D721Med (cell line): ENCODE measurements at places on chromosomes 16 and 17.

GRCh38 chr16:11561856-11562255, 24.9 kb downstream of the LITAF start:
- DNase-seq: no peak

DNA sequence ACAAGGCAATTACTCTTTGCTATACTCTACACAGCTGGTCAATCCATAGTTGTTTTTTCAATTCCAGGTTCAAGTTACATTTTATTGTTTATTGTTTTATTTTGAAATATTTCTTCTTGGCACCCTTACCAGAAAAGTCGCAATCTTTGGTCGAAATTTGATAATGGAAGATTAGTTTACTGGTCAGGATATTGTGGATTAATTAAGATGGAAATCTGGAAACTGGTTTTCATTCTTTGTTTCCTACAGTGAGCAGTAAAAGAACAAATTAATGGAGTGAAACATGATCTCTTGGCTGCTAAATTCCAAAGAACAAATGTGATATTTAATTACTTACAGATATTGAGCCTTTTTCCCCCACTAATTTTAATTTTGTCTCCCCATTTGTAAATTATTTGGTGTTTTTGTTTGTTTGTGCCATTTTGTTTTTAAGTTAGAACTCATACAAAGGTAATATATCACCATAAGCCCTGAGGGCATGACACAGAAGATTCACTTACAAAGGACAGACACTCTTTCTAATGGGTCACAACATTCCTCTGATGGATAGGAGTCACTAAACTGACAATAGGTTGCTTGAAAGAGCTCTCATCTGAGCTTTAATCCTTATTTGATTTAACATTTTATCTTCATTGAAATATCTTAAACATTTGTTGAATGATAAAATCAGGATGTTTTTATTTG, 700.2 kb downstream of the KCNJ2 start:
- DNase-seq: no peak

DNA sequence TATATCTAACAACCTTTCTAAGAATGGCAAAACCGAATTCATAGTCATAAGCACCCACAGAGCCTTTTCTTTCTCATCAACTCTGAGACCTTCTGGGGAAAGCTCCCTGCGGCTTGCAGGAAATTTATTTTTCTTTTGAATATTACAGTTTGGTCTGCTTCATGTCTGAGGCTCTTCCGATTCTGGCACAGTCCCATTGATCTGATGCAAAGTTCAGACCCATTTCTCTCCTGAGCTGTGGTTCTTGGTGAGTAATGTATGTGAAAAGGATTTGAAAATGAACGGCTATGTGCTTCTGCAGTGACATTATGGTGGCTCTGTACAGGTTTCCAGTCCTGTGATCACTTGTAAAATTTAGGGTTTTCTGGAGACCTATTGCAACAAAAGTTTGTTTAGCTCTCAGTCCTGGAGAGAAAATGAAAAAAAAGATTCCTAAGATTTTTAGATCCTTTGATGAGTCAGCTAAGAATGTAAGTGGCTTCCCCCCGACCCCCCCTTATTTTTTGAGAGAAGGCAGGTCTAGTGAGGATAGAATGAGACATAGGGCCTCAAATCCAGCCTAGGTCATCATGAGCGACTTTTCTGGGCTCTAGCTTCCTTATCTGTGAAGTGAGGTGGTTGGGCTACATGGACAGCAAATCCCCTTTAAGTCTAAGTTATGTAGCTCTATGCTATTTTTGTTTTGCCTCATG, 4.6 kb downstream of the GAN start:
- DNase-seq: no peak

- no peak for DNase-seq
Measured at GRCh38 chr16:2962334-2963073, 1.6 kb upstream of the KREMEN2 start.

- no peak for DNase-seq
Measured at GRCh38 chr17:1264196-1264595, 6.0 kb upstream of the BHLHA9 start.
